Natural killer cell treated with Interleukin-12 subunit alpha and Interleukin-12 subunit beta and Interleukin-15 and Interleukin-18, amount 100 ng/mL, for 72 hours (primary cell): ENCODE measurements at places on chromosomes 7 and 10.

- DNase-seq = no peak
These were observed 41.3 kb downstream of the WDR37 start for GRCh38 chr10:1097436-1097835.

GRCh38 chr10:79399223-79399831 is 46.1 kb downstream of the ZCCHC24 start:
- DNase-seq = no peak

- DNase-seq = no peak
These were observed 164.8 kb upstream of the SLC25A13 start for GRCh38 chr7:96486681-96487080.

DNA sequence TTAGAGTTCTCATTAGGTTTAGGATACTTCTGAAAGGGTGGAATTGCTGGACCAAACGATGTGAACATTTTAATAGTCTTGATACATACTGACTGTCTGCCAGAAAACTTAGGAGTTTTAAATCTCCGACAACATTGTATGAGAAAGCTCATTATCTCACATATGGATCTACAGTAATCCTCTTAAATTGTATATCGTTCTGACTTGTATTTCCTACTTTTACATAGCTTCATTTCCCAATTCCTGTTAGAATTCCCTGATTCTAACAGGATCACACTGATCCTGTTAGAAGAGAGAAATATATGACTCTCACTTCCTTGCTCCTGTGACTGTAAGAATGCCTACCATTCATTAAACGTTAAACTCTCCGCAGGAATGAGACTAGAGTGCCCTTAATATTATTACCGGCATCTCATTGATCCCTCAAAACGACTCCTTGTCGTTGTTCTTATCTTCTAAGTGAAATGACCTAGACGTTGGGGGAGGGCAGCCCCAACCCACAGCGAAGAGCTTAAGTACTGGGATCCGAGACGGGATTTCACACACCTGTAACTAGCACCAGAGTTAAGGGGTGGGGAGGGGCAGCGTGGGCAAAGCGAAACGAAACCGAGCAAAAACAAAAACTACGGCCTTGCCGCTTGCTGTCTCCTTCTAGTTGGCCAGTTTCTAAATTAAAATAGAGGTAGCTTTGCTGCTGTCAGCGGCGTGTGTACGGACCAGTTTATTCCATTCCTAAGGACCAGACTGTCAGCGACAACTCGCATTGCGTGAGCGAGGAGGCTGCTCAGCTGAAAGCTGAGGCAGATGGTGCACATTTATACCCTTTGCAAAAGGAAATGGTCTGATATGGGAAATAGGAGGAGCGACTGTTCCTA is 678 bp upstream of the TMEM106B start:
- peak; percentile 63 for DNase-seq

DNA sequence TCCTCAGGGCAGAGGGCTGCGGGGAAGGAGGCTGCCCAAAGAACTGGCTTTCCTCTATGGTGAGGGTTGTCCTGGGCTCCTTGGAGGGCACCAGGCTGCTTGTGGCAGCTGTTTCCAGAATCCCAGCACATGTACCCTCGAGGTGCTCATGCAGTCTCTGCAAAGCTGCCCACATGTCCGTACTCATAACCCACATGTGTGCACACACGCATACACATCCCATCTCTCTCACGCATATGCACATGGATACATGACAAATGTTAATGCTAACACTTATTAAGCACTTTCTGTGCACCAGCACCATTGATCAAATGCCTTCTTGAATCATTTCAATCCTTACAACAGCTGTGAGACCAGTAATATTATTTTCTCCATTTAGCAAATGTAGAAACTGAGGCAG is 36.3 kb upstream of the COMTD1 start:
- no peak for DNase-seq

- DNase-seq = no peak
These were observed 84.5 kb downstream of the DGKB start for GRCh38 chr7:14817829-14818614.

GRCh38 chr10:70319824-70320223 is 36.0 kb upstream of the NPFFR1 start:
- no peak for DNase-seq

GRCh38 chr10:133326745-133327650 is 9.7 kb downstream of the CALY start:
- DNase-seq = no peak
